ENCODE measurements at places on chromosomes 3 and 15.

- DNase-seq, result no peak
Measured at GRCh38 chr3:11651900-11652299, 8.2 kb upstream of the VGLL4 start.

DNA sequence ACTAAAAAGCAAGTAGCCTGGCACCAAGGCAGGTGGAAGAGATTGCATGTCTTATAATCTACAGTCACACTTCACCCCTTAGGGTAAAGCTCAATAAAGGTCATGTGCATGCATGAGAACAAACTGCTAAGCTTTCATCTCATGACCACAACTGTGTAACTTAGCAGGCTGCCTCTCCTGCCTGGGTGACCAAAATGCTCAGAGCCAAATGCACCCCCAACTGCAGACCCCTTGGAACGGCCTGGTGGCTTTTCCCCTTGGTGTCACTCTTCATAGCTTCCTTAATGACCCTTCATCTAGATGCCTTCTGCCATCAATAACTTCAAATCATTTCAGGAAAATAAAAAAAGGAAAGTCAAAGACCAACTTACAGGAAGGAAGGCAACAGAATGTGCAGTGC, 88.1 kb downstream of the ADAMTS17 start:
- no peak for DNase-seq

GRCh38 chr3:151581035-151581434, 120.2 kb upstream of the IGSF10 start:
- no peak for DNase-seq

- no peak for DNase-seq
Measured at GRCh38 chr15:66966256-66966655, 99.1 kb upstream of the SMAD3 start.

DNA sequence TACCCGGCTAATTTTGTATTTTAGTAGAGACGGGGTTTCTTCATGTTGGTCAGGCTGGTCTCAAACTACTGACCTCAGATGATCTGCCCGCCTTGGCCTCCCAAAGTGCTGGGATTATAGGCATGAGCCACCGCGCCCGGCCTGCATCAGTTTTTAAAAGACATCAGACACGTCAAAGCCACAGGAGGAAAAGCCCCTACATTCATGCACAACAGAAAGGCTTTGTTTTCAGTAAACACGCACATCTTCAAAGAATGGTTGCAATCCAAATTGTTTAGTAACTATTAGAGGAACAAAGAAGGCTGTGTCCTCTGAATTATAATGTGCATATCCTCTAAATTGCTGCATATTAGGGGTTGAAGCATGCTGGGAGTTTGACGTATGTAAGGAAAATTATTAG, 53.3 kb downstream of the BTD start:
- DNase-seq, result no peak

DNA sequence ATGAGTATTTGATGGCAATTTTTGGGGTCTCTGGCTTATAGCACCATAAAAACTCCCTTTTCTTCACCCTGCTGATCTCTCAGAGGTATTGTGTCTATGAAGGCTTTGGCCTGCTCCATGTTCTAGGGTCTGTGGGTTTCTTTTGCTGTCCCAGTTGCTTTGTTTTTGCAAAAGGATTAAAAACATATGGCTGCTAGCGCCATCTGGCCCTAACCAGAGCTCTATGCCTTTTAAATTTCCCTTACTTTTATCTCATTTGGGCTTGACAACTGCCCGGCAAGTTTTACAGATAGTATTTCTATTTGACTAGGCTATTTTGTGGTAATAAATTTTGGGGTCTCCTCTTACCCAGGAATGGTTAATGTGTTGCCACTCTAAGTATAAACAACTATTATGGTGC, 6.4 kb upstream of the GHRL start:
- no peak for DNase-seq

DNA sequence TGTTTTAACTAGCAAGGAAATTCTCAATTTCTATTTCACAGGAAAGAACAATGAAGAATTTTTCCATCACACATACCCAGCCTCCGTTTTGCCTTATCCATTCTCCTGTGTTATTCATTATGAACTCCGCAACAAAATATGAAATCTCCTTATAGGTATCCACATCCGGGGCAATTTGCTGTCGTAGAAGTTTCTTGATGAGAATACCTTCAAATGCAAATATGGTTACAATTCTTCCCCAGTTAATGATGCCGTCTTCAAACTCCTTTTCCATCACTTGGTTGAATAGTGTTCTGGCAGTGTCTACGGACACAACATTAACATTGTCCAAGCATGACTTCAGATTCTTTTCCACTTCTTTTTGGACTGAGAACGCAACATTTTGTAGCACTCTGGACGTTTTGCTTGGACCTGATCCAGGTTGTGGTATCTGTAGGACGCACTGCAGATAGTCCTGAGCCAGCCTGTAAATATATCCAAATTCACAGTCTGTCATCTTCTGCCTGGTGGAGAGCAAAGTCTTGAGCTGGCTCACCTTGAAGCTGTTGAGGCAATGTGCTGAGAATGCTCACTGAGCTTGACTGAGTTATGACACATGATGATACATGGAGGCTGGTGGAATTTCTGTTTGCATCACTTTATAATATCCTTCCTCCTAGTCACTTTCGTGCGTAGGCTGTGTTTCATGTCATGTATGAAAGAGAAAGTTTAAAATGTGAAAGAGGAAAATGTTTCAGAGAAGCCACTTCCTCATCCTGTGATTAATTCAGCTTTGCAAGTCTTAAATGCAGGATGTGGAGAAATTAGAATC, at the start of gene BCL2A1:
TSS of gene BCL2A1 (minus strand) at position 573 of the 811 bp plus-strand sequence. CDS start at position 496, 77 bp downstream.
- no peak for DNase-seq

GRCh38 chr3:67804578-67804977, 150.2 kb upstream of the SUCLG2 start:
- no peak for DNase-seq
